ENCODE measurements at places on chromosomes 12 and 14.

GRCh38 chr12:105455261-105455660, 124.8 kb downstream of the C12orf75 start:
- no peak for DNase-seq

GRCh38 chr14:22010545-22011252, 337.1 kb upstream of the OR4E1 start:
- DNase-seq = no peak

DNA sequence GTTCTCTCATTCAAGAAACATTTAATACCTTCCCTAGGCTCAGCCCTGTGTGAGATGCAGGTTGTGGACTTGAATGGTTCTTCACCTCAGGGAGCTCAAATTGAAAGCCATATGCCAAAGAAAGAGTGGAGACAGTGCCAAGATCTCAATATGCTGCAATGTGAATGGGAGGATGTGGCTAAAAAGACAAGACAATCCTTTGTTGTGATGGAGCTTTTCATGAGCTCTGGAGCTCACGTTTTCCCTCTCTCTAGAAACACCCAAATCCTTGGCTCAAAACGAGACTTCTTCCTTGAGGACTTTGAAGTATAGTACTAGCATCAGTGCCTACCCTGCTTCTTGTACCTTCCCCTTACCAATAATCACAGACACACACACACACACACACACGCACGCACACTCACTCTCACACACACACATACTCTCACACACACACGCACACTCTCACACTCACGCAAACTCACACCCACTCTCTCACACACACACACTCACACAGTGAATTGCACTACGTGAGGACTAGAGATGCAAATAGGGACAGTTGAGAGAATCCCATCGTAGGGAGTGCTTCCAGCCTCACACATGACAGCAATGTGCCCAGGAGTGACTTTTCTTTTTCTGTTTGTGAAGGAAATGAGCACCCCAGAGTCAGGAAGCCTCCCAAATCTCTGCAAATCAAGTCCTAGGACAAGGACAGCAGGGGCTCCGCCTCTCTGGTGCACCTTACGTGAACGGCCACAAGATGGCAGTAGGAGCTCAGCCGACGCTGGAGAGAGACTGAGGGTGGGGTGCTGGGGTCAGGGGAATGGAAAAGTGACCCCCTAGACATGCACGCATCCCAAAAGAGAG, 231.4 kb downstream of the PCNX1 start:
- DNase-seq = peak; percentile 56

GRCh38 chr12:110928700-110929099, 8.3 kb upstream of the MYL2 start:
- no peak for DNase-seq

- no peak for DNase-seq
Measured at GRCh38 chr14:72528059-72528862, 365.6 kb downstream of the DPF3 start.

DNA sequence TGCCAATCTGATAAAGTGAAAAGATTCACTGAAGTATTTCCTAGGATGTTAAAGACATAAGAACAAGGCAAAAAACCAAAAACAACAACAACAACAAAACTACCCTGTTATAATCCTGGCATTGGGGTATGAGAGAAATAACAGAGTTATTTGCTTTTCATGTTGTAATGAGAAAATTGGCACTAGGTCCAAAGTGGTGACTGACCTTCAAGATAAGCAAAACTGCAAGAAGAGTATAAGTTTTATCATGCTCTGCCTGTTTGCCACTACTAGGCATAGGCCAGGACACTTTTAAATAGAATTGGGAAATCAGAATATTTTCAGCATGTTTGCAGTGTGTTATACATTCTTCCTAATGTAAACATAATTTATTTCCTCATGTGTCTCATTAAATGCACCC, 140.1 kb upstream of the CPM start:
- no peak for DNase-seq

- DNase-seq = no peak
Measured at GRCh38 chr14:69624136-69624535, 12.7 kb downstream of the SUSD6 start.

GRCh38 chr12:130788515-130788914, 50.5 kb downstream of the STX2 start:
- DNase-seq = no peak

- no peak for DNase-seq
Measured at GRCh38 chr14:101480747-101481530, 80.4 kb upstream of the DIO3 start.

DNA sequence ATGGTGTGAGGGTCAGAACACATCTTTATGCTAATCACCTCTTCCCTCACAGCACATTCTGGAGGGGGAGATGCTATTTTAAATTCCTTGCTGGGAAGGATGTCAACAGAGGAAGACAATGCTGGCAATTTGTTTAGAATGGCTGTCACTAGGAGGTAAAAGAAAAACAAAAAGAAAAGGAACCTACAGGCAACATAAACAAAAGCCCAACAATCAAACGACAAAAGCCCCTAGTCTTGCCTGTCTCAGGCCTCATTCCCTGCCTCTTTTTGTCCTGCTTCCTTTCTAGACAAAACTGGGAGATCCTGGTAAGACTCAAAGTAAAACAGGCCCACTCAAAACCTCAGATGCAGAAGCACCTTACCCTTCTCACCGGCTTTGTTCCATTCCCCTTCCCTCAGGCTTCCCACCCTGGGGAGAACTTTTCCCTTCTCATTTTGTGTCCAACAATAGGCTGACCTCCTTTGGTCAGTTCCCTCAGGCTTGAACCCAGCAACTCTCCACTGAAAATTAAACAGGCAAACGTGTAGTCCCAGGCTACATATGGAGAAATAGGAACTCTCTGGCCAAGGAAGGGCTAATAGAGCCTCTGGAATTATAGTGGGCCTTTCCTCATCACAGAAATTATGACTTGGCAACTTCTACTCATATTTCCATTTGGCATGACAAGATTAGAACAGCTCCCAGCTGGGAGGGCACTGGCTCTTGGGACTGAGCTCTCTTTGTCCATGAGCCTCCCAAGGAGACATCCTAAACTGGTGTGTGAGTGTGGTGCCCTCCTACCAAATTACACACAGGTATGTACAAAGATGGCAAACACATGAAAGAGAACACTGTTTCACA, 193.0 kb downstream of the MON2 start:
- DNase-seq = no peak

GRCh38 chr12:24244801-24245200, 295.3 kb upstream of the SOX5 start:
- no peak for DNase-seq

DNA sequence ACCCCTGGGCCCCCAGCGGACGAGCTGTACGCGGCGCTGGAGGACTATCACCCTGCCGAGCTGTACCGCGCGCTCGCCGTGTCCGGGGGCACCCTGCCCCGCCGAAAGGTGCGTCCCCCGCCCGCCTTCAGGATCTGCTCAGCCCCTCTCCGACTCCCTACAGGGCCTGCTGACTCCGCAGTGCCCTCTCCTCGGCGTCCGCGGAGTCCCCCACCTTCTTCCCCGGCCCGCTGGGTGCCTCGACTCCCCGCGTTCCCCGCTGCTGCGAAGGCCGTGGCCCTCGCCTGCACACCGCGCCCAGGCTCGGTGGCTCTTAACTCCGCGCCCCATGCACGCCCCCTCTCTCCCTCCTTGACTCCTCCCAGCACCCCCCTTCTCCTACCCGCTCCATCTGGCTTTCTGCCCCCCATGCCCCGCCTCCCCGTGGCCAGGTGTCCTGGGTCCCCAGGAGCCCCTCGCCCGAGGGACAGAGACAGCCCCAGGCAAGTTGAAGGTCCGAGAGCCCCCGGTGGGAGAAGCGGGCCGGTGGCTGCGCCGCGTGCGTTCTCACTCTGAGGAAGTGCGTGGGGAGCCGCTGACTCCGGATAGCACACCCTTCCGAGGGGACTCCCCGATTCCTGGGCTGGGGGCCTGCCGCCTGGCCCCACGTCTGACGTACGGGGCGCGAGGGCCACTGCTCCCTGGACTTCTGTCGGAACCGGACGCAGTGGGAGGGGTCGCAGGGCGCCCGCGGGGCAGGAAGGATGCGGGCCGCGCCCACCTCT, 594 bp downstream of the TAMALIN start:
- DNase-seq = peak; percentile 79

DNA sequence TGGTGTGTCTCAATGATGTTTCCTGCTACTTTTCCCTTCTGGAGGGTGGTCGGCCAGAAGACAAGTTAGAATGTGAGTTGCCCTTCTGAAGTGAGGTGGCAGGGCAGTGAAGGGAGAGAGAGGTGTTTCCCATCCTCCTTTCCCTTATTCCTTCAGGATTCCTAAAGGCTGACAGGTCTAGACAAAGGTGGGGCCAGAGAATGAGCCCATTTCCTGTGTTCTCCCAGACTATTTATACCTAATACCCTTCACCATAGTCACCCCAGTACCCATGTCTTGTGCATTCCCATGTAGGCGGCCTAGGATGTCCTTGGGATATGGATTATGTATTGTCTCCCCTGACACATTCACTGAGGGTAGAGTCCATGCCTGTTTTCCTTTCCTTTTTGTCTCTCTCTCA, 7.0 kb downstream of the DGKA start:
- no peak for DNase-seq

GRCh38 chr12:68675101-68675842, 11.5 kb upstream of the NUP107 start:
- DNase-seq = peak; percentile 77

DNA sequence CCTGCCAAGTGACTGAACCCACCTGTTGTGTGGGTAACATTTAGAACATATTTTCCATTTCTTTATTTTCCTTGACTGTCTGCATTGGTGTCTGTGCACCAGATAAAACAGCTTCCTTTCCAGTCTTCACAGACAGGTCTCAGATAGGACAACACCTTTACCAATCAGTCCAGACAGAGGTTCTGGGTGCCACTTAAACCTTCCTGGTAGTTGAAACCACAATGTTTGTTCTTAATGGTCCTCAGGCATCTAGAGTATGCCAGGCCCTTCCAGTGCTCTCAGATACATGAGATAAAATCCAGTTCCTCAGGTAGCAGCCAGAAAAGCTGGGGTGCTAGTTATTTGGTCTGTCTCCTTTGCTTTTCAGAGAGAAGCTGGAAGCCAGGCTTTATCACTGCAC, 7.0 kb upstream of the CLEC2D start:
- DNase-seq = no peak

GRCh38 chr12:44155358-44155757, 319.5 kb downstream of the TMEM117 start:
- no peak for DNase-seq

- no peak for DNase-seq
Measured at GRCh38 chr12:15535352-15535781, 213.1 kb downstream of the PTPRO start.

GRCh38 chr14:64747327-64747726, 43.1 kb downstream of the PLEKHG3 start:
- DNase-seq = no peak

DNA sequence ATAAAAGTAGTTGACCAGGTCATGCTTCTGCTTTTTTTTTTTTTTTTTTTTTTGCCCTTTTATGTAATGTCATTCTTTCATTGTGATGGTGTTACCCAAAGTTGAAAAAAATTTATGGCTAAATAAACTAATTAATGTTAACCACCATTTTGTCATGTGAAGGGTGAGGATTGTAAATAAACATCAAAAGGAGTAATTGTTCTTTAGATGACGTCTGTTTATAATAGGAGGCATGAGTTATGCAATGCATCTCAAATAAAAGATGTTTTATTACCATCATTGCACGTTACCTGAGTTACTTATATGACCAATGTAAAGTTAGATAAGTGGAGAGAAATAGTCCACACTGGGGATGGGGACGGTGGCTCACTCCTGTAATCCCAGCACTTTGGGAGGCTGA, 349.9 kb upstream of the PDE3A start:
- no peak for DNase-seq

DNA sequence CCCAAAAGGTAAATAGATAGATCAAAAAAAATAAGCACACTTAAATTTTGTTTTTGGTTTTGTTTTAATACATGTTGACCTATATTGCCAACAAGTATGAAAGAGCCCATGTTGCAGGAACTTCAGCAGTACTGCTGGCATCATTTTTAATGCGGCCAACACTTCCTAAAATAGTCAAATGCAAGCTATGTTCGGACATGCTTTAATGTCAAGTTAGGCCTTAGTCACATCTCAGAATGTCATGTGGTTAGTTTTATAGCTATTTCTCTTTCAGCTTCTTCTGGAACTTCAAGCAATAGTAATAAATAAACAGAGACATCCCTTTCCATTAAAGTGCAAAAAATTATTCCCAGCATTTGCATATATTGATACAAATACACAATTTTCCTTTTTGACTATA, 153.4 kb downstream of the PIK3C2G start:
- DNase-seq = no peak

DNA sequence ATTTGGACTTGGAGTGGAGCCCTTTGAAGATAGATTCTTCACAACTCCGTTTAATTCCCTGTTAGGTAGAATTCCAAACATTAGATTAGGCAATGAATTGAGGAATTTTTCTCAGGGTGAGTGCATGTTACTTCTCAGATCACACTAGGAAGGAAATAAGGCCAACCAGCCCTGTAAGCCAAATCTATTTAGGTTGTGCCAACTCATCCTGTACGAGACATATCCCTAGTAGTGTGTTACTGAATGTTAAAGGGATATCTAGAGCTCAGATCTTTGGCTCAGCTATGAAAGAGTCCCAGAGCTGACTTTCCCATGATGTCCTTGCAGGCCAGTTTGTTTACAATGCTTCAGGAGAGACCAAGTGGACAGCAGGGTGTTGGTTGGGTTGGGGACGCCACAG, 45.6 kb downstream of the GPHB5 start:
- no peak for DNase-seq

DNA sequence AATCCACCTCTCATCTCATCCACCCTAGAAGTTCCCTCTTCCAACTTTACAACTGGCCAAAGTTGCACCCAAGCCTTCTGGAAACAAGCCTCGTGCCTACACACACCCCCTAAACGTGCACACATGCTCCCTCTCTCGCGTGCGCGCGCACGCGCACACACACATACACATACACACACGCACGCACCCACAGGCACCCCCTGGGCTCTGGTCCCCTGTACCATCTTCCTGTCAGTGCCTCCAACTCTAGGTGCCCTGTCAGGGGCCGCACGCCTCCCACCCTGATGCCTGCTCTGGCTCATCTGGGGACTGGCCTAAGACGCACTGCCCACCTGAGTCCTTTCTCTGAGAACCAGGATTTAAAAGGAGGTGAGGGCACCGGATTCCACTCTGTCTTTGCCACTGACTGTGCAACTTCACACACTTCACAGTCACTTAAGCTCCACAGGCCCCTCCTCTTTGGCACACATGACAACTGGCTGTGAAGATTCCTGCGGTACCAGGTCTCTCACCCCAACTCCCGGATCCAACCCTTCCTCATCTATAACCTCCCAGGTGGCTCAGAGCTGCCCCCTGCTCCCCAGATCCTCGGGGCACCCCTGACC, 45.5 kb downstream of the TESC start:
- DNase-seq = no peak

DNA sequence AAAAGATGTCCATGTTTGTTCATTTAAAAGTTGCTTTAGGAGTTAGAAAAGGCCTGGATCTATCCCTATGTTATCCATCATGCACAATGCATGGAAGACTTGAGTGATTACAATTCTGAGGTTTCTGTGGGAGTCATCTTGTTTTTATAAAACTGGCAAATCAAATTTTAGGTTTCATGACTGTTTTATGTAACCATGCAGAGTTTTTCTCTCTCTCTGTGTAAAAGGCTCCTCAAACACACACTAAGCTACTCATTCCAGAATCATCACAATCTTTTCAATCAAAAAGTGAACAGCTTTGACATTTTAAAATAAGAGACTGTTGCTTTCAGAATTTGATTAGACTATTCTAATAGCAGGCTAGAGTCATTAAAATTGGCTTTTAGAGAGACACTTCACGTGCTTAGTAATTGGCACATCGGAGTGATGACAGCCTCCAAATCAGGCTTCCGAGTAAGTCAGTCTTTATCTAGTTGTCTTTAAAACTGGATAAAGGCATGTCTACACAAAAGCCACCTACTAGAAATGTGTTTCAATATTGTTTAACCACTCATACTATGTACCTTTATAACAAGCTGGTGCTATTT, 31.9 kb downstream of the PRICKLE1 start:
- no peak for DNase-seq

All from immature natural killer cell (primary cell).